ENCODE measurements at places on chromosomes 2 and 18.

DNA sequence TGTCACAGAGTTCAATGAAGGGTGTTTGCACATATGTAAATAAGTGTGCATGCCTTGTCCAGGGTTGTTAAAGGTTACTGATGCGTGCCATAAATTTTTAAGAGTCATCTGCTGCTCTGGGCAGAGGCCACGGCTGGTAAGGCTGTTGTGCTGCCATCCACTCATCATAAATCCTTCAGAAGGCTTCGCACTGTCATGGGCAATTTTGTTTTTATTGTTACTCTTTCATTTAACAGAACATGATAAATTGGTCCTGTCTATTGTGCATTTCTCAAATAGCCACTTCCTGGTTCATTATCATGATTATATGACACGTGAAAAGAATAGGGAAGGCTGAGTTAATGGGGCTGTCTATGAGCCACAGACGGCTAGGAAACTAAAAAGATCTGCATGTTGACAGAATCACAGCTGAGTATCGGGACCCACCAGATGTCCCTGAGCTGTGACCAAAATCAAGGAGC is 634.3 kb upstream of the SOX11 start:
- DNase-seq, result no peak

DNA sequence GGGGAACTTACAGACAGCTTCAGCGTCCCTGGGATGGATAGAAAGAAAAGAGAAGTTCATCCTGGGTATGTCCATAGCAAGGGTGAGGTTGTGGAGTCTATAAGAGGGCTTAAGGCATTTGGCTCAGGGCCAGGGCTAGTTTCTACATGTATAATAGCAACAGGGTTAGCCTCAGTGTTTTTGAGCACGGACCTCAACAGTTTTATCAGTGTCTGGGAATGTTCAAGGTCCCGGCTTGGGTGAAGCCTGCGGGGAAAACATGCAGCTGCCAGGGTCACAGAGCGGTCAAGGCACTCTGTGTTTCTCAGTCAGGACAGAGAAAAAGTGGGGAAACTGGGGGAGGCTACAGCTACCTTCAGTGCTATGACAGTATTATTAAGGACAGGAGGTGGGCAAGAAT is 427.7 kb upstream of the HS6ST1 start:
- DNase-seq, result no peak

DNA sequence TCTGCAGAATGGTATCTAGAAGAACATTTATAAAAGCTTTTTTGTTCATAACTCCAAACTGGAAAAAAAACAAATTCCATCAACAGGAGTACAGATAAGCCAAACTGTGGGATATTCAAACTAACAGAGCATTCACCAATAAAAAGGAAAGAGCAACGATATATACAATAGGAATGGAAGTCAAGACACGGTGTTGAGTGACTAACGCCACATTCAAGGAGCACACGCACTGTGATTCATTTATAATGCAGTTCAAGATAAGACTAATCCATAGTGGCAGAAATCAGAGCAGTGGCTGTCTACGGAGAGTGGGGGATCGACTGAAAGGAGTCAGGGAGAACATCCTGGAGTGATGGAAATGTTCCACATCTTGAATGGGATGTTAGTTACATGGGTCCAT is 70.7 kb downstream of the CABYR start:
- DNase-seq, result no peak

GRCh38 chr2:45836740-45837139 is 185.3 kb downstream of the PRKCE start:
- DNase-seq, result no peak

DNA sequence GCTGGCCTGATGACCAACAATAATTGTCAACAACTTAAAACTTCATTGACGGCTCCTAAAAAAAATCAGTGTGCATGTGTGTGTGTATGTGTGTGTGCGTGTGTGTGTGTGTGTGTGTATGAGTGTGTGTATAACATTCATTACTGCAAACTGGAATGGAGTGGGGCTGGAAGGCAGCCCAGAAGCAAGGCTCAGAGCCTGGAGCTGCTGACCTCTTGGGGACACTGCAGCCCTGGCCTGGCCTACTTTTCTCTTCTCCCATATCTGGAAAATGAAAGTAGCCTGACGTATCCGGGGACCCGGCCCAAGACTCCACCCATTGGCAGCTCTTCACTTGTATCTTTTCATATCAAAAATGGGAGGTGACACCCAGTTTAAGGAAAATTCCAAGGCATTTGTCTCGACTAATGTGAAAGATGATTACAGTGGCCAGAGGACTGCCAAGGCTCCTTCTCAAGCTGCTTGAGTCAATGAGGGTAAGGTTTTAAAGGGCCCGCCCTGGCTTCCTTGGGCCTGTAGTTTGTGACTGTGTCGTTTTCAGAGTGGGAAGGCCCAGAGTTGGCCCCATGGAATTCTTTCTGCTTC is 72.4 kb upstream of the IL1R1 start:
- no peak for DNase-seq

GRCh38 chr2:176283291-176284068 is 14.2 kb downstream of the MTX2 start:
- no peak for DNase-seq

GRCh38 chr2:192394605-192395004 is 199.9 kb upstream of the TMEFF2 start:
- no peak for DNase-seq

DNA sequence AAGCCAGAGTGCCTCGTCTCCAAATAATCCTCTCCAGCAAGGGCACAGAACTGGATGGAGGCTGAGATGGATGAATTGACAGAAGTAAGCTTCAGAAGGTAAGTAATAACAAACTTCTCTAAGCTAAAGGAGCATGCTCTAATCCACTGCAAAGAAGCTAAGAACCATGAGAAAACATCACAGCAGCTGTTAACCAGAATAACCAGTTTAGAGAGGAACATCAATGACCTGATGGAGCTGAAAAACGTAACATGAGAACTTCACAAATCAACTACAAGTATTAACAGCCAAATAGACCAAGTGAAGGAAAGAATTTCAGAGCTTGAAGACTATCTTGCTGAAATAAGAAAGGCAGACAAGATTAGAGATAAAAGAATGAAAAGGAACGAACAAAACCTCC is 32.3 kb downstream of the WDPCP start:
- DNase-seq, result no peak
